Transverse colon (tissue), 4 donors: ENCODE measurements at places on chromosomes 3 and 15. TPM values are rescaled to one million over a fixed set of nuclear protein-coding genes. Genes with fewer than 3 reads are reported as not detected.

DNA sequence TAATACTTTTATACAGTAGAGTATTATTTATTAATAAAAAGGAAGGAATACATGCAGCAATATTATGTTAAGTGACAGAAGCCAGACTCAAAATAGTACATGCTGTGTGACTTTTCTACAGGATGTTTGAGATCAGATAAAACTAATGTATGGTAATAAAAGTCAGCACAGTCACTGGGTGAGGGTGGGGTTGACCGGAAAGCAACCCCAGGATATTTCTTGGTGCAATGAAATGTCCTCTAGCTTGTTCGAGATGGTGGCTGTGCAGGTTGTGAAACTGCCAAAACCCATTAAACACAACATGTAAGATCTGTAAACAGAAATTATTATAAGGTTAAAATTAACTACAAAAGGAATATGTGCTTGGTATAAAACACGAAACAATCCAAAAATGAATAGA is 20.8 kb upstream of the ALDH1L1 start:
- H3K27me3 ChIP-seq, result no peaks in the 10 kb centered on the region
- no peak for DNase-seq
- H3K4me3 ChIP-seq, result no peak overlapping the region
- no peak overlapping the region for H3K27ac ChIP-seq

GRCh38 chr3:62027241-62027640 is 346.1 kb downstream of the FEZF2 start:
- H3K4me1 ChIP-seq, result no peaks in the 10 kb centered on the region
- no peaks in the 10 kb centered on the region for H3K36me3 ChIP-seq
- no peaks in the 10 kb centered on the region for H3K27me3 ChIP-seq
- DNase-seq, result no peak

DNA sequence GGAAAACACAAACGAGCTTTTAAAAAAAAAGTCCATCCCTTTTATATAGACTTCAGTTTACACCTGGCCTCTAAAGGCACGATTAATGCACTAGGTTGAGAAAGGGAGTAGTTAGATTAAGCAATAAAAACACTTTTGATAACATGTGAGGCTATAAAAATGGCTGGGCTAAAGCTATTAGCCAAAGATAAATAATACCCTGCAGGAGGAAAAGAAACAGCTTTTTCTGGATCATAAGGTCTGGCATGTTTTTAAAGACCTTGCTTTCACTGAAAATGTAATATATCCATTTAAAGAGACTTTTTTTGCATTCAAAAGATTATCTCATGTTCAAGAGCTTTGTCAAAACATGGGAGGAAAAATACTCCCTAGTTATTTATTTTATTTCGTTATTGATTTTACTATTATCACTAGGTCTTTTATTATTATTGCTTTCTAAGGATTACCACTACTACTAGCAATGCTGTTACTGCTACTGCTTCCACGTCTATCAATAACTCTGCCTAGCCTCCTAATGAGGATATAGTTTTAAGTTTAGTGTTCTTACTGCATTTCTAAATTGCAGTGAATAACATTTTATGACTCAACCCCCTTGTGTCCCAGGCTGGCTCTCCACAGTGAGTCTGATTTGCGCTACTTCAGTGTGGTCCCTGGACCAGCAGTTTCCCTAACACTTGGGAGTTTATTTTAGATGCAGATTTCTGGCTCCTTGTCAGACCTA is 93.4 kb downstream of the THRB start:
- no peak overlapping the region for H3K4me3 ChIP-seq
- peaks cover 39% of the 10 kb centered on the region for H3K4me1 ChIP-seq
- peak overlapping the region; percentile 38 for H3K27ac ChIP-seq
- DNase-seq, result no peak
- H3K27me3 ChIP-seq, result no peaks in the 10 kb centered on the region

- no peaks in the 10 kb centered on the region for H3K36me3 ChIP-seq
- H3K4me1 ChIP-seq, result peaks cover 23% of the 10 kb centered on the region
- H3K27me3 ChIP-seq, result no peaks in the 10 kb centered on the region
- peak; percentile 37 for DNase-seq
Observed at GRCh38 chr15:74320352-74321247, 46.8 kb downstream of the CYP11A1 start.

GRCh38 chr3:183870563-183870962 is 14.1 kb downstream of the PARL start:
- DNase-seq, result no peak
- H3K4me1 ChIP-seq, result no peaks in the 10 kb centered on the region
- H3K4me3 ChIP-seq, result no peak overlapping the region
- H3K27me3 ChIP-seq, result no peaks in the 10 kb centered on the region
- no peak overlapping the region for H3K27ac ChIP-seq

DNA sequence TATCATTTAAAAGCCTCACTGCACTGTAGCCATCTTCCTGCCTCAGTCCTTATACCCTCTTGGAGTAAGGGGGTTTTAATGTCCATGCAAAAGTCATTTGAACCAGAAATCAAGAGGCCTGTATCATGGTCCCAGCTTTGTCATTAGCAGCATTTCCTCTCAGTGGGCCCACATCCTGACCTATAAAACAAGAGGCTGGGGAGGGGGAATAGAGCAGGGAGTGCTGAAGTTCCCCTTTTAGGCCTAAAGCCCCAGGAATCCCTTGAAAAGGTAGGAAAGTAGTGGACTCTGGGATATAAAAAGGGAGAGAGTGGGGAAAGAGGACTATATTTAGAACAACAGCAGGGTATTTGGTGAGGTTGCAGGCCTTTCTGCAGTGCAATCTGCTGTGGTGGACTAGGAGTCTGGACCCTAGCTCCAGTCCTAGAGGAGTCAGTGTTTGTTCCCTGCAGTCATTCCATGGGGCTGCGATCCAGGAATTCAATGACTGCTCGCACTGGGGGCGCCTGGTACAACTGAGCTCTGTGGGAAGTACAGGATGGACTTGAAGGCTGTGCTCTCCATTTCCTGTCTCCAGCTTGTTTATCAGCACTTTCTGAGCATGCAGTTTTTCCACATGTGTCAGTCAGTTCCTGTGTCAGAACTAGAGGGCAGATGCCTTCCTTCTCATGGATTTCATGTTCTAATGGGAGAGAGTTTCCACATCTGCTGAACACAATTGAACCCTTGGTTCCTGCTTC is 46.8 kb downstream of the PDHB start:
- peak; percentile 30 for DNase-seq
- peaks cover 31% of the 10 kb centered on the region for H3K4me1 ChIP-seq
- no peaks in the 10 kb centered on the region for H3K36me3 ChIP-seq
- H3K4me3 ChIP-seq, result no peak overlapping the region
- H3K27ac ChIP-seq, result peak overlapping the region; percentile 64

TTC23 gene
- total RNA-seq, result 23.5 TPM

PARP16 gene
- 11.5 TPM for total RNA-seq

DNA sequence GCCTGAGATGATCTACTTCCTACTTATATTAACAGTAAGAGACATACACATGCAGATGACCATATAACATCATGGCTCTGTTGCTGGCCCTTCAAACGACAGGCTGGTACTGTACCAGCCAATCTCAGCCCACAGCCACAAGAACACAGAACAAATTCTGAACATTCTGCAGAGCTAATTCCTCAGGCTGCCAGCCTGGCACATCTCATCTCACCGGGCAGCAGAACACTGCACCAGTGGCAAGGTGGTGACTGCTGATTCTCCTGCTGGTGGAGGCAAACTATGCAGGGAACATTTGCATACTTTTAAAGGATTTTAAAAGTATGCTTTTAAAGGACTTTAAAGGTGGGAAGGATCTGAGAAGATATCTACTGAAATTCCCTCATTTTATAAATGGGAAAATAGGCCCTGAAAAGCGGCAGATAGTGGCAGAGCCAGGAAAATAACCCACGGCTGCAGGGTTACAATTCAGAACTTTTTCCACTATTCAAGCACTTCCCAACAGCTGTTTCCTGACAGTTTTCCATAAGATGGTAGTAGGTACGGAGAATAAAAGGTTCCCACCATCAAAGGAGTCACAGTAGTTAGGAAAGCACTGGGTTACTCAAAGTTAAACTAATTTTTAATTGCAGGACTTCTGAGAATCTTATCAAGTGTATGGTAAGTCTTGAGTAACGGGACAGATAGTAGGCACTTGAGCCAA is 37.3 kb downstream of the SUMF1 start:
- no peaks in the 10 kb centered on the region for H3K36me3 ChIP-seq
- no peaks in the 10 kb centered on the region for H3K27me3 ChIP-seq
- H3K4me1 ChIP-seq, result no peaks in the 10 kb centered on the region
- no peak overlapping the region for H3K27ac ChIP-seq

- no peak overlapping the region for H3K27ac ChIP-seq
- H3K4me1 ChIP-seq, result peaks cover 6% of the 10 kb centered on the region
- no peak for DNase-seq
- H3K27me3 ChIP-seq, result no peaks in the 10 kb centered on the region
- no peak overlapping the region for H3K4me3 ChIP-seq
- H3K36me3 ChIP-seq, result no peaks in the 10 kb centered on the region
Observed at GRCh38 chr3:126816986-126817777, 113.1 kb downstream of the CHCHD6 start.

DNA sequence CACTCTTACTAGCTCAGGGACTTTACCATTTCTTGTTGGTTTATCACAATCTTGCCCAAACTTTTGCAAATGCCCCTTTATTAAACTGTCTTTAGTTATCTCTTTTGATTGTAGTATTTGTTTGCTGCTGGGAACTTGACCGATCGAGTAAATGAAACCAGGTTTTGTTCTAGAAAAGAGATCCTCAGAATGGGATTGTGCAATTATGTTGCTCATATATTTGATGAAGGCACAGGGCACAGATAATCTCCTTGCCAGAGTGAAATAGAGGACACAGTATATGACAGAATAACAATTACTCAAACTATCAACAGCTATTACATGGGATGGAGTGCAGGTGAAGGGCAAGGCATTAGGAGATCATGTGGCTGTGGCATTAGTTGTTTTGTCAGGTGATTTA is 216.6 kb upstream of the RASGRP1 start:
- H3K27me3 ChIP-seq, result no peaks in the 10 kb centered on the region
- H3K27ac ChIP-seq, result no peak overlapping the region
- DNase-seq, result no peak
- no peak overlapping the region for H3K4me3 ChIP-seq
- H3K4me1 ChIP-seq, result no peaks in the 10 kb centered on the region

HTR3E gene
- 0.80 TPM for total RNA-seq

DNA sequence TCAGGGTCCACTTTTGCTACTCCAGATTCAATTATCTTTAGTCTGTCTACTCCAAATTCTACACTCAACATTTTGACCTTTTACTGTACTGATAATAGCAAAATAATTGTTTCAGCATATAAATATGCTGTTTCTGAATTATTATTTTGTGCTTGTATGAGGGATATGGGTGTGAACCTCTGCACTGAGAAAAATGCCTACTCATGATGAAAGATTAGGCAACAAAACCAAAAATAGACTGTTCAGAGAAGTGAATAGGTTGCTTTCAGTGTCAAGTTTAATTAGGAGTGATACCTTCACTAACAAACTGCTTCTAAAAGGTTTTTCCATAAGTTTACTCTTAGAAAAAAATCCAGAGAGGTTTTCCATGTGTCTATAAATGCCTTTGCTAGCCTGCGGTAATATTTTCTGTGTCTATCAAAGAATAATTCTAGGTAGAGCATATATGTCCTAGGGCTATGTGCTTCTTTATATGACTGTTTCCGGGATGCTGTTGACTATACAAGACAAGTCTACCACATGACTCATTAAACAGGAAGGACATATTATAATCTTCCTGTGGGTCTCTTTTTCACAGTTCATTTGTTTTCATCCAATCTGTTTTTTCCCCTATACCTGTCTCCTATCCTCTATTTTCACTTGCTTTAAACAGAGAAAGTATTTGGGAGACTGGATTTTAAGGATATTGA is 218.5 kb upstream of the TTC14 start:
- no peak overlapping the region for H3K4me3 ChIP-seq
- DNase-seq, result no peak
- no peaks in the 10 kb centered on the region for H3K4me1 ChIP-seq
- H3K27ac ChIP-seq, result no peak overlapping the region
- H3K36me3 ChIP-seq, result no peaks in the 10 kb centered on the region
- H3K27me3 ChIP-seq, result no peaks in the 10 kb centered on the region

MUC20 gene
- total RNA-seq, result 65.9 TPM

GLDN gene
- 3.7 TPM for total RNA-seq

- no peaks in the 10 kb centered on the region for H3K27me3 ChIP-seq
- peak overlapping the region; percentile 97 for H3K27ac ChIP-seq
- peaks cover 10% of the 10 kb centered on the region for H3K4me1 ChIP-seq
- no peaks in the 10 kb centered on the region for H3K36me3 ChIP-seq
- DNase-seq, result peak; percentile 29
Observed at GRCh38 chr3:184710870-184711492, 883 bp downstream of the MAGEF1 start.

- no peaks in the 10 kb centered on the region for H3K36me3 ChIP-seq
- H3K4me3 ChIP-seq, result no peak overlapping the region
- peak overlapping the region; percentile 39 for H3K27ac ChIP-seq
Observed at GRCh38 chr15:65056868-65057548, 10.8 kb downstream of the RASL12 start.

KCNMB3 gene
- total RNA-seq, result 6.8 TPM

DNA sequence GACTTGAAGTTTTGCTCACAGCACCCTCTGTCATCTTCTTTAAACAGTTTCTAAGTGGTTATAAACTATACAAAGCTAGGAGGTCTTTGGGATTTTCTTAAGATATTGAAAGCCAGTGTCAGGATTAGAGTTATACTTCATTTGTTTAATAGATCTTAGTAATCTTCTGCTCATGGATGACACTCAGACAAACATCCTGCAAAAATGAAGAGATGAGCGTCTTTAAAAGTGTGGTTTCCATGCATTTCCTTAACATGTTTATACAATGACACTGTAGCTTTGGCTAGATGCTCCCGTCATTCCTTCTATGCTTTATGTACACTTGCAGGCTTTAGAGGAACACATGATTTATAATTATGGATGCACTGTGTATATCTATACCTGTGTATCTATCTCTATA is 182.2 kb downstream of the NAALADL2 start:
- no peak overlapping the region for H3K27ac ChIP-seq
- no peaks in the 10 kb centered on the region for H3K4me1 ChIP-seq
- no peak overlapping the region for H3K4me3 ChIP-seq

PIK3CA gene
- total RNA-seq, result 21.0 TPM

DNA sequence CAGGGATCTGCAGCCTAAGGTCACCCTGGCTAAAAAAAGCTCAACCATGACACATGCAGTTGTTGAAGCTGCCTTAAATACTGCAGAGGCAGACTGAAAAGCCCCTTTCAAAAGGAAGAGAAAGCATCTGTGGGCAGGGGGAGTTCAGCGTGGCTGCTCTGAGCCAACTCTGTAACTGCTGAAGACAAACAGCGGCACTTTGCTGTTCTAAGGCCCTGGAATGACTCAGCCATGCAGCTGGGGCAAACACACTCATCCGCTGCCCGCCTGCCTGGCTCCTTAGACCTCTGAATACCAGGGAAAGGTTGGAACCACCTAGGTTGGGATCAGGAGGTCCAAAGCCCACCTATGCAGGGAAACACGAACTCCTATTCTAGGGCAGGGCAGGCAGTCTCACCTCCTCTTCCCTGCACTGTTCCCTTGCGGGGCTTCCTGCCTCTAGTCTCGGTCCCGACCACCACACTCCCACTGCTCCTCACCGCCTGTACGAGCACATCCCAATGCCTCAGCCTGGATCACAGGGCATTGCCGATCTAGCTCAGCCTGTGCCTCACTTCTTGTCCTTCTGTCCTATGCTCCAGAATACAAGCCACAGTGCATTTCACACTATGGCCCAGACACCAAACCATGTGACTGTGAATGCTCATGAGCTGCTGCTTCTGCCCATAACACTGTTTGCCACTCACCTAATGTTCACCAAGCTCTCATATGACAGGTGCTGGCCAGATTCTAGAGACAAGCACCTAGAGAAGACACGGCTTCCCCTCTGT is 6.6 kb upstream of the MUSTN1 start:
- H3K27me3 ChIP-seq, result no peaks in the 10 kb centered on the region
- no peak overlapping the region for H3K27ac ChIP-seq
- no peak overlapping the region for H3K4me3 ChIP-seq
- peaks cover 24% of the 10 kb centered on the region for H3K4me1 ChIP-seq
- no peaks in the 10 kb centered on the region for H3K36me3 ChIP-seq
